Naive thymus-derived CD8-positive, alpha-beta T cell (primary cell): ENCODE measurements at places on chromosomes 5 and 9.
A peak's percentile ranks its signal among the peaks of the same experiment; 100 is the strongest.

DNA sequence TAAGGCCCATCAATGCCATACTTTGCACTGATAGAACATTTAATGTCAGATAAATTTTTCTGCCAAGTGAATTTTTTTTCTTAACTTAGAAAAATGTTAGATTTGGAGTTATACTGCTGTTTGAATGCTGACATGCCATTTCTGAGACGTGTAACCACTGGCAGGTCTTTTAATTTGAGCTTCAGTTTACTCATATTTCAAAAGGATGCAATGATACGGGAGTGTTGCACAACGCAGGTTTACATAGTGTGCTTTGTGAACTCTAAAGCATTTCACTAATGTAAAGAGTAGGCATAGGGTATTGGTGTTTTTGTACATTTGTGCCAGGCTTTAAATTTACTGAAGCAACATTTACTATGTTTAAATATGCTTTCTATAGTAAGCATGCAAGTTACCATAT, 4.2 kb downstream of the ZBTB43 start:
- no peaks in the 10 kb centered on the region for H3K27me3 ChIP-seq
- H3K36me3 ChIP-seq, result peaks cover 19% of the 10 kb centered on the region
- H3K4me3 ChIP-seq, result no peak overlapping the region
- peaks cover 65% of the 10 kb centered on the region for H3K4me1 ChIP-seq
- no peak overlapping the region for H3K27ac ChIP-seq
- no peak for DNase-seq

DNA sequence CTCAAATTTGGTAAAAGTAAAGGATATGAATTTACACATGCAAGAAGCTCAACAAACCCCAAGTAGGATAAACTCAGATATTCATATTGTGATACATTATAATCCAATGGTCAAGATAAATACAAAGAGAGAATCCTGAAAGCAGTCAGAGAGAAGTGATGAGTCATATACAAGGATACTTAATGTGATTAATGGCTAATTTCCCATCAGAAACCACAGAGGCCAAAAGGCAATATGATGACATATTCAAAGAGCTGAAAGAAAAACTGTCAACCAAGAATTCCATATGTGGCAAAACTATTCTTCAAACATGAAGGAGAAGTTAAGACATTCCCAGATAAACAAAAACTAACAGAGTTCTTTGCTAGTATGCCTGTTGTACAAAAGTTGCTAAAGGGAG, 19.5 kb upstream of the IRF1 start:
- DNase-seq, result no peak
- H3K36me3 ChIP-seq, result no peaks in the 10 kb centered on the region

- peaks cover 5% of the 10 kb centered on the region for H3K27me3 ChIP-seq
- H3K36me3 ChIP-seq, result no peaks in the 10 kb centered on the region
Observed at GRCh38 chr9:89668216-89668865, 63.5 kb downstream of the GADD45G start.

DNA sequence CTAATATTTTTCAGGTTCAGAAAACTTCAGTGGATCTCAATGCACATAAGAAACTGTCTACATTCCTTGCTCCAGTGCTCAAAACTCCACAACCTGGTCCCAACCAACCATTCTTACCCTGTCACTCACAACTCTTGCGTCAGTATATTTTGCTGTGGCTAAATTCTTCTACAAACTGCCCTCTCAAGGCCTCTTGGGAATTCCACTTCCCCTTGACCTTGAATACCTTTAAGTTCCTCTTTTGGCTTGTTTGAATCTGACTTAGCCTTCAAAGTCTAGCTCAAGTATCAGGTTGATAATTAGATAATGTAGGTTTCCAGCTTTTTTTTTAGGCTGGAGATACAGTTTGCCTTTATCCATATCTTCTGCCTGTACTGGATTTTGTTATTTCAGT, 128.3 kb downstream of the SLF1 start:
- no peaks in the 10 kb centered on the region for H3K4me1 ChIP-seq
- H3K4me3 ChIP-seq, result no peak overlapping the region
- H3K36me3 ChIP-seq, result no peaks in the 10 kb centered on the region
- no peak for DNase-seq

- no peak for DNase-seq
- H3K27me3 ChIP-seq, result peaks cover 7% of the 10 kb centered on the region
- peaks cover 5% of the 10 kb centered on the region for H3K36me3 ChIP-seq
- H3K27ac ChIP-seq, result no peak overlapping the region
- peaks cover 34% of the 10 kb centered on the region for H3K4me1 ChIP-seq
Observed at GRCh38 chr9:136056546-136057235, 38.4 kb downstream of the NACC2 start.

- H3K27ac ChIP-seq, result no peak overlapping the region
- no peaks in the 10 kb centered on the region for H3K36me3 ChIP-seq
- H3K27me3 ChIP-seq, result peaks cover 51% of the 10 kb centered on the region
- no peaks in the 10 kb centered on the region for H3K4me1 ChIP-seq
- no peak for DNase-seq
- H3K4me3 ChIP-seq, result no peak overlapping the region
Observed at GRCh38 chr5:176754376-176754973, 55.9 kb upstream of the UNC5A start.

- no peaks in the 10 kb centered on the region for H3K36me3 ChIP-seq
- no peak overlapping the region for H3K4me3 ChIP-seq
- DNase-seq, result no peak
- no peaks in the 10 kb centered on the region for H3K4me1 ChIP-seq
Observed at GRCh38 chr5:122195802-122196394, 66.6 kb downstream of the ZNF474 start.

- no peaks in the 10 kb centered on the region for H3K36me3 ChIP-seq
- H3K4me3 ChIP-seq, result peak overlapping the region; percentile 57
- no peaks in the 10 kb centered on the region for H3K27me3 ChIP-seq
- peaks cover 9% of the 10 kb centered on the region for H3K4me1 ChIP-seq
- no peak for DNase-seq
- H3K27ac ChIP-seq, result peak overlapping the region; percentile 77
Observed at GRCh38 chr5:1524481-1524798, 680 bp upstream of the LPCAT1 start.

DNA sequence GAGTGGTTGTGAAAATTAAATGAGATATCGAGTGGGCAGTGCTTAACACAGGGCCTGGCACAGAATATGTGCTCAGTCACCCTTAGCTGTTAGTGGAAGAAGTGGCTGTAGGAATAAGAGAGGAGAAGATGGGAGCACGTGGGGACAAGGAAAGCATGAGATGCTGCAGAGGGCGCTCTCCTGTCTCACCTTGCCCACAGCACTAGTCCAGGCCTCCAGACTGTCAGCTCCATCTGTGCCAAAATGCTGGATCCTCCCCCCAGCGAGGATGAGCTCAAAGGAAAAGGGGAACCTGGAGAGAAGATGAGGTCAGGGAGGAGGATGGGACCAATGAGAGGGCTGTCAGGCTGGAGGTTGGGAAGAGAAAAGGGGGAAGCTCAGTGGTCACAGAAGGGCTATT, 12.5 kb downstream of the ARAP3 start:
- no peak overlapping the region for H3K27ac ChIP-seq
- no peaks in the 10 kb centered on the region for H3K36me3 ChIP-seq
- peaks cover 5% of the 10 kb centered on the region for H3K4me1 ChIP-seq
- H3K27me3 ChIP-seq, result no peaks in the 10 kb centered on the region

- no peaks in the 10 kb centered on the region for H3K4me1 ChIP-seq
- no peak for DNase-seq
- no peak overlapping the region for H3K4me3 ChIP-seq
Observed at GRCh38 chr5:172612771-172613170, 28.3 kb upstream of the NEURL1B start.

- H3K36me3 ChIP-seq, result peaks cover 62% of the 10 kb centered on the region
Observed at GRCh38 chr5:80711938-80712337, 57.2 kb upstream of the DHFR start.

GRCh38 chr9:36284226-36284625, 26.0 kb upstream of the GNE start:
- no peak overlapping the region for H3K4me3 ChIP-seq
- H3K4me1 ChIP-seq, result no peaks in the 10 kb centered on the region
- no peak for DNase-seq
- no peaks in the 10 kb centered on the region for H3K27me3 ChIP-seq
- no peak overlapping the region for H3K27ac ChIP-seq
- no peaks in the 10 kb centered on the region for H3K36me3 ChIP-seq

DNA sequence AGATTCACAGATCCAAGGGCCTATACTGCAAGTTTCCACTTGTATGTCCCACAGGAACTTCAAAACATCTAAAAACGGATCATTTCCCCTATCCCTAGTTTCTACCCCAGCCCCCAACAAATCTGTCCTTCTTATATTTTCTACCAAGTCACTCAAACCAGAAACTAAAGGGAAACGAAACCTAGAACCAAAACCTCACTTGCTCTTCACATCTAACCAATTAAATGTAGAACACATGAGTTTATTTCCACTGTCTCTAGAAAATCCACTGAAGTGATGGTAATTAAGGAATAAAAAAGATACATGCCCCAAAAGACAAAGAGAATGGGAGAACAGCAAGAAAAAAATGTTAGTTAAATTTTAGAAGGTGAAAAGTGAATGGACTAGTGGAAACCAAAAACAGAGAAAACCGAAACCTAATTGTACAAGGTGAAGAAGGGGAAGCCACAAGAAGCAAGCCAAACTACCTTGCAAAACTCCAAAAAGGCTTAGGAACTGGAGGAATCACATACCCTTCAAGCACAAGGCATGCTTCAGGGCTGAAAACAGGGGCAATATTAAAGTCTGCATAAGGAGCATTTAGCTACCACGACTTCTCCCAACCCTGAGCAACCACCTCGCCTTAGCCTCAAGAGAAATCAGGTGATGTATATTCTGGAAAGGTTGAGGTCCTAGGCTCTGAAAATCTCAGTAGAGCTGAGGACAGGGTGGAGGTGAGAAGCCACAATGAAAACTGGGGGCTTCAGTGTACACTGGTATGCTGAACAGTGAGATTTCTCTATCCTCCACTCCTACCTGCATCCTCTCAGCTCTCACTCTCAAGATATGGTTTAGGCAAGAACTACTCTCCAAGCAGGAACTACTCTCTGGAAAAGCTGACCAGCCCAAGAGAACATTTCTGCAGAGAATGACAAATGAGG, 11.1 kb downstream of the SMU1 start:
- peaks cover 95% of the 10 kb centered on the region for H3K36me3 ChIP-seq
- H3K4me1 ChIP-seq, result peaks cover 5% of the 10 kb centered on the region
- H3K27me3 ChIP-seq, result no peaks in the 10 kb centered on the region
- H3K4me3 ChIP-seq, result no peak overlapping the region
- H3K27ac ChIP-seq, result no peak overlapping the region

DNA sequence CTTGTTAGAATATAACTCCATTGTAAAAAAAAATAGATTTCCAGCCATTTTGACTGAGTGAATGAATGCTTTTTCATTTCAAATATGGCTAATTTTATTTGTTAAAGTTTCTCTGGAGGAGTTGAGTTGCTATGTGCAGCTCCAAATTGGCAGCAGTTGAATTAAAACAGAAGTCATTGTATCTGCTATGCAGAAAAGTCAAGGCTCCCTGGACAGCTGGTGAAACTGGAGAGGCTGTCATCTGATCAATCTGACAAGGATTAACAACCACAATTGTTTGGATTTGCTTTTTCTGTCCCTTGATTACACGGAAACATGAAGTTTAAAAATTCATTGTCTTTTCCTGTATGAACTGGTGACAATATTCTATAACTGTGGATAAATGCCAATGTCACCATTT, 713.9 kb downstream of the EFNA5 start:
- no peak overlapping the region for H3K4me3 ChIP-seq
- DNase-seq, result no peak
- H3K4me1 ChIP-seq, result no peaks in the 10 kb centered on the region
- no peaks in the 10 kb centered on the region for H3K36me3 ChIP-seq

GRCh38 chr5:107806705-107807104, 136.0 kb upstream of the EFNA5 start:
- H3K36me3 ChIP-seq, result no peaks in the 10 kb centered on the region
- H3K4me1 ChIP-seq, result no peaks in the 10 kb centered on the region
- H3K4me3 ChIP-seq, result no peak overlapping the region
- no peaks in the 10 kb centered on the region for H3K27me3 ChIP-seq

DNA sequence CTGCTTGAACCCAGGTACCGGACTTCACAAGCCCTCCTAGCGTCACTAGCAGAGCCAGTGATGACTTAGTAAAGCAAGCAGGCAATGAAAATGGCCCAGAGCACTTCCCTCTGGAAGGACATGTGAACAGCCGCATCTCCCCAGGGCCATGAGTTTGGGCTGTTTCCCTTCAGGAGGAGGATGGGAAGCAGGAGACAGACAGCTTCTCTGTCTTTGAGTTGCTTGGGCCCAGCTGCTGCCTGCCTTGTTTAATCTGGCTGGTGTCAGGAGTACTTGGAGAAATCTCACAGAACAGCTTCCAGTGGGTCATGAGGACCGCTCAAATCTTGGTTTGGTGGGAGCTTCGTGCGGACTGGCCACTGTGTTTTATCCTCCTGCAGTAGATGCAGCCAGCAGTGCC, 25.4 kb upstream of the WWC1 start:
- no peak overlapping the region for H3K4me3 ChIP-seq
- H3K27me3 ChIP-seq, result peaks cover 38% of the 10 kb centered on the region
- peaks cover 14% of the 10 kb centered on the region for H3K4me1 ChIP-seq
- H3K36me3 ChIP-seq, result no peaks in the 10 kb centered on the region
- DNase-seq, result no peak
- H3K27ac ChIP-seq, result no peak overlapping the region

DNA sequence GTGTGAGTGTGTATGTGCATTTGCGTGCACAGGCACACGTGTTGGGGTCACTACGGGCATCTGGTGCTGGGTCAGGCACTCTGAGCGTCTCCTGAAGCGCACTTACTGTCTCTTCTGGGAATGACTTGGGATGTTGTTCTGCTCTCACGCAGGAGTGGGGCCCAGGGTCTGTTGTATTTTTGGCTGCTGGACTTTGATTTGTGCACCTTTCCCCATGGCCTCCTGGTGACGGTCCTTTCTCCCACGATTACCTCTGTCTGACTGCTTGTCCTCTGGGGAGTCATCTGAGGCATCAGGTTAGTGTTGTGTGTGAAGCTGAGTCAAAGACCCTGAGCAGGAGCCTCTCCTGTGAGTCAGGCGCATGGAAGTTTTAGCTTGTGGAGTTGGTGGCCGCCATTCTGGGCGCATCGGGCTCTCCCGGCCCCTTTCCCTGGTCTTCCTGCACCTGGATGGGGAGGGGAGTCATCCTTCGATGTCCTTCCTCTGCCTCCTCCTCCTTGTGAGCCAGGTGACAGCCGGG, 62.1 kb downstream of the RXRA start:
- H3K4me1 ChIP-seq, result peaks cover 50% of the 10 kb centered on the region
- no peak for DNase-seq
- H3K36me3 ChIP-seq, result no peaks in the 10 kb centered on the region
- no peak overlapping the region for H3K4me3 ChIP-seq
- H3K27ac ChIP-seq, result peak overlapping the region; percentile 76

DNA sequence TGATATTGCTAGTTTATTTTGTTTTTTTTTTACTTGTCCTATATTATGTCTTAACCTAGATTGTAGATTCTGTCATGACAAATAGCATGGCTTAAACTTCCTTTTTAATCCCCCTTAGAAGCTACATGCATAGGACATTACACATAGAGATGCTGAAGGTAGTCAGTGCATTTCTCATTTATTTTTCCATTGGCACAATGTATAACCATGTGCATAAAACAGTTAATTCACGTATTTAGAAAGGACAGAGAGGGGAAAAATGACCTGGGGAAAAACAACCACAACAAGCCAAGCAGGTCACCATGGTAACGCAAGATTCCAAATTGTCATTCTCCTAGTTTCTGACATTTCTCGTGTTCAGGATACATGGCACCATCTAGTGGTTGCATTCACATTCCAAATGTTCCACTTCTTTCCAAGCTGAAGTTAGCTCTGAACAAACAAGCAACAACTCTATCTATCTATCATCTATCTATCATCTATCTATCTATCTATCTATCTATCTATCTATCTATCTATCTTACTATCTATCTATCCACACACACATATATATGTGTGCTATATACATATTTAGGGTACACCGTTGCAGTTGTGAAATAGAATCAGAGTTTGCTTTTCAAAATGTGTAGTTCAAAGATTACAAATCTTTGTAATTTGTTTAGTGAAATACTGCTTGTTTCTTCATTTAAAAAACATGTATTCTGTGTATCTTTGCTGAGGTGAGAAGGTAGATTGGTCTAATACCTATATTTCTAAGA, 487.2 kb upstream of the ST8SIA4 start:
- no peak overlapping the region for H3K4me3 ChIP-seq
- no peaks in the 10 kb centered on the region for H3K36me3 ChIP-seq
- H3K27me3 ChIP-seq, result no peaks in the 10 kb centered on the region
